ENCODE measurements at places on chromosomes 2 and 18.
A peak's percentile ranks its signal among the peaks of the same experiment; 100 is the strongest.

DNA sequence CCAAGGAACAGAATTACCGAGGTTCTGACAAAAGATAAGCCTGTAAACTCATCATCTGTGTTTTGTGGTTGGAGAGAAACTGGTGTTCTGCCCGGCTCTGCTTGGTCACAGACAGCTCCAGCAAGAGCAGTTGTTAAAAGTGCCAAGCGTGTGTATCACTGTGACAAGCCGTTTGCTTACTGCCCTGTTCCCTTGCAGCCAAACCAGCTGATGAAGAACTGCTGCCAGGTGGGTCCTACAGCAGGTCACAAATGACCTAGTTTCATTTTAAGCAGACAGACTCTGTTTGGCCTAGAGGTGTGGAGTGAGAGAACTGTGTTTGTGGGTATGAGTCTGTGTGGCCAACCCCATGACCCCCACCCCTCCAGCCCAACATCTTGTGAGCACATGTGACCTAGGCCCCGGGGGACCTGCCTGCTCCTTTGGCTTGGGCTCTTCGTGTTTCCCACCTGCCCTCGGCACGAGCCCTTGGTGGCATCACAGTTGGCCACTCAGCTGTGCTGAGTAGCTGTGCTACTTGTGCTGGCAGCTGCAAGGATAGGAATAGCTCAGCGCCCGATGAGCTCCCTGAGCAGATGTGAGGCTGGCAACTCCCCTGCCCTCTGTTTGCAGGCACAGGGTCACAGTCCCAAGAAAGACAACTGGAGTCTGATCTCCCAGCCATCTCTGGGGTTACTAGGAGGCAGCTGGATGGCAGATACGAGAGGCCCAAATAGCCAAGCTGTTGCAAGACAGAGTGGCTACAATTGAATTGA lies 9.7 kb downstream of the OXER1 start:
- DNase-seq: no peak

- DNase-seq: no peak
Measured at GRCh38 chr18:66419400-66419799, 184.5 kb downstream of the CDH19 start.

- DNase-seq: no peak
Measured at GRCh38 chr2:239378918-239379640, 21.7 kb downstream of the HDAC4 start.

- DNase-seq: no peak
Measured at GRCh38 chr18:75785206-75785605, 357.7 kb upstream of the SMIM21 start.

DNA sequence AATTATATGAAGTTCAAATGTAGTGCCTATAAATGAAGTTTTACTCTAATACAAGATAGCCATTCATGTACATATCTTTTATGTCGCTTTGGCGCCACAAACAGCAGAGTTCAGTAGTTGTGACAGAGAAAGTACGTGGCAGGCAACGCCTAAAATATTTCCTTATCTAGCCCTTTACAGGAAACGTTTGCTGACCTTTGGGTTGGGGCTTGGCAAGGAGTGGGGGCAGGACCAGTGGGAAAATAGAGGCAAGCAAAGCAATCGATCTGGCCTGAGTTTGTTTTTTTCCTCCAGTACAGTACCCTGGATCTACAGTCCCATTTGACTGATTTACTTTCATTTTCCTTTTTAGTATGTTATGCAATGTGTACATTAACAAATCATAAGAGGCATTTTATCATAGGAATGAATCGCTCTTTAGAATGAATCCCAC lies 13.1 kb downstream of the CCDC68 start:
- peak; percentile 13 for DNase-seq

- no peak for DNase-seq
Measured at GRCh38 chr2:72985891-72986683, 68.8 kb downstream of the EMX1 start.

- DNase-seq: no peak
Measured at GRCh38 chr2:174033163-174033550, 68.0 kb upstream of the SP3 start.

DNA sequence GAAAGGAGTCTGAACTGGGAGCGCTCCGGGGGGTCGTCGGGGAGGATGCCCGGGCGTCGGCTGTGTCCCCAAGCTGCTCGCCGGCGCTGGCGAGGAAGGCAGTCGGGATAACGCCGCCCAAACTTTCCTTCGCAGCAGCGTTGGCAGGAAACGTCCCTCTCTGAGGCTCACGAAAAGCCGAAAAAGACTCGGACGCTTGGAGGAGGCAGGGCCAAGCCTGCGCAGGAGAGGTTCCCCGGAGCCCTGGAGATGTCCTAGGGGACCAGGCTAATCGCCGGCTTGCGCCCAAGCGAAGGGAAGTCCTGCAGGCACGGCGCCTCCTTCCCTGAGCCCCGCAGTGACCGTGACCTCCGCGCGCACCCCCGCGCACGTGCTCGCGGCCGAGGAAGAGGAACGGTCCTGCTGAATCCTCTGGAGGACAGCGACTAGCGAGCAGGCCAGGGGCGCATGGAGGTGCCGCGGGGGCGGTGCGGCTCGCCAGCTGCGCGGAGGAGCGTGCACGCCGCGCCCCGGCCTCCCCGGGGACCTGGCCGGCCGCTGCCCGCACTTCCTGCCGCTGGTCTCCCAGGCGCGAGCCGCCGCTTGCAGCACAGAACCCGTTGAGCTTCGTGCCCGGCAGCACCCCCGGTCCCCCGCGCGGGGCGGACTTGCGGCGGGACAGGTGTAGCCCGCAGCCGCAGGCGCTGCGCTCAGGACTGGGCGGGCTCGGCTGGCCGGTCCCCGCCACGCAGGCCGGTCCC lies at the start of gene SH3RF3:
Gene SH3RF3 (plus strand): TSS at position 590 of the 740 bp plus-strand sequence.
- no peak for DNase-seq

DNA sequence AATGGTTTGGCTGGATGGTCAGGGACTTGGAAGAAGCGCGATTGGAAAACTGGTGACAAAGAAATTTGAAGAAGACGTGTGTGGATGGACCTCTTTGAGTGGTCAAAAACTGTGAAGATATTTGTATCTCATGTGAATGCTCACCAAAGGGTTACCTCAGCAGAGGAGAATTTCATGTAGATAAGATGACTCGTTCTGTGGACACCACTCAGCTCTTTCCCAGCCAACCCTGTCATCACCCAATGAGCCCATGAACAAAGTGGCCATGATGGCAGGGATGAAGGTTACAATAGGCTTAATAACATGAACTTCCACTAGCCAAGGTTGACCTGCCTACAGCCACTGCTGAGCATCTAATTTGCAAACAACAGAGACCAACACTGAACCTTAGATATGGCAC lies 248.3 kb downstream of the KCNE4 start:
- no peak for DNase-seq

- no peak for DNase-seq
Measured at GRCh38 chr2:231883468-231883881, 42.7 kb downstream of the NPPC start.

DNA sequence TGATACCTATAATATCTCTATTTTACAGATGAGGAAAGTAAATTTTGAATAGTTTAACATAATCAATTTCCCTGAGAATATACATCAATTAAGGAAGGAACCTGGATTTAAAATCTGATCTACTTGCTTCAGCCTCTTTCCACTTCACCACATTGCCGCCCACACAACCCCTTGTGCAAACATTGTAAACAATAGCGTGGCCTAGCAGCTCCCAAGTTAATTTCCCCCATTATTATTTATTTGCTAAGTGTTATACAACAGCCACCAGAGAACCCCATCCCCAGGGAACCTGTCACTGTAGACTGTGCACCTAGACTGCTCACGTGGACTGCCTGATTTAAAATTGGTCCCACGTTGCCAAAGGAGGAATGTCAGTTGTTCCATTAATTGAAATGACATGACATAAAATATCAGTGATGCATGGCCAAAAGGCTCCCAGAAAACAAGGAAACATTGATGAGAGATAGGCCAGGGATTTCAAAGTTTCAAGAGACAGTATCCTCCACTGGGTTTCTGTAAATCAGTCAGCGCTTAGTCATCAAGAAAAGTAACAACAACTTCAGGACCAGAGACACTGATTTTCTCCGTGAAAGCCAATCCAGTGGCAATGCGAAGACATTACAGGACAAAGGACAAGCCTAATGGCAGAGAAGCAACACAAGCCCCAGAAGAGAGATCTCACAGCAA lies 41.3 kb downstream of the SCG2 start:
- DNase-seq: no peak

GRCh38 chr2:149040451-149040850 lies 2.0 kb downstream of the LYPD6B start:
- peak; percentile 44 for DNase-seq

DNA sequence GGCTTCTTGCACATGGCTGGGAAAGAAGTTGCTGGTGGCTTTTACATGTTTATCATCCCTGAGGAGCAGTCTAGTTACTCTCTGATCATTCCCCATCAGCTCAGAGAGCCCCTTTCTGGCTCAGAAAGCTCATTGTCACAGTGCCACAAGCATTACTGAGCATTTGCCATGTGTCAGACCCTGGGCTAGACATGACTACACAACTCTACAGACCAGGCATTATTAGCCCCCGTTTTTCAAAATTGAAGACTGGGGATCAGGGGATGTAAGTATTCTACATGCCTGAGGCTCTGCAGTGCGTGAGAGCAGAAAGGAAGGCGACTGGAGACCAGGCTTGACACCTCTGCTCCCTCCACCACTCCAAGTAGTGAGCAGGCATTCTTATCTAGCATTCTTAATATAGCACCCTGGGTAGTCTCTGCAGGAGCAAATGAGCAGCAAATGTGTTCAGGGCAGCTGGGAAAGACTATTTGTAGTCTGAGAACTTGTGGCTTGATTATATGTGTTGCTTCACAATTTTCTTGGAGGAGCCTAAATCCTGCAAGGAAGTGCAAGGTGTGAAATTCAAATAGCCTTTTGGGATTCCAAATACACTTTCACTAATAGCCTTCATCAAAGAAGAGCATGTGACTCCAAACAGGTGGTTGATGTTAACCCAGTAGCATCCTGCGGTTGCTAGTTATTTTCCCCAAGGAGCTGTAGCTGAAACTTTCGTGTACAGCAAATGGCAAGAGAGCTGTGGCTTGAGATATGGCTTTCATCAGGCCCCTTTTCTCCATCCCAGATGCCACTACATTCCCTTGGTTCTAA lies 143.2 kb downstream of the DDX1 start:
- no peak for DNase-seq

- DNase-seq: no peak
Measured at GRCh38 chr2:218026676-218027425, 24.1 kb upstream of the TNS1 start.

GRCh38 chr2:60439219-60439974 lies 114.1 kb downstream of the BCL11A start:
- DNase-seq: no peak

DNA sequence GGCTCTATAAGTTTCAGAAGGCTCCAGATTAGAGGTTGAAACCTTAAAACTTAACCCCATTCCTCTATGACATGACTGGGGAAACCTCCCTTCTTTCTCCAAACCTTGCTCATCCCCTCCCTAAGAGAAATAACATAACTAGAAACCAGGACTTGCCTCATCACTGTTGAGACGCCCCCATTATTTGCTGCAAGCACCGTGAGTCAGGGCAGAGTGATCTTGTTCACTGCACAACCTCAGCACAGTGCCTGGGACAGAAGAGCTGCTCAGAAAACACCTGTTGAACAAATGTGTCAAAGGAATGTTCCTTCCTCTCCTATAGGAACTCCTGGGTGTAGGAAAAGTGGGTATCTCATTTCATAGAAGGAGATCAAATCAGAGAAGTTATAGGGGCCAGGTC lies 132.7 kb upstream of the CTAGE1 start:
- DNase-seq: no peak

DNA sequence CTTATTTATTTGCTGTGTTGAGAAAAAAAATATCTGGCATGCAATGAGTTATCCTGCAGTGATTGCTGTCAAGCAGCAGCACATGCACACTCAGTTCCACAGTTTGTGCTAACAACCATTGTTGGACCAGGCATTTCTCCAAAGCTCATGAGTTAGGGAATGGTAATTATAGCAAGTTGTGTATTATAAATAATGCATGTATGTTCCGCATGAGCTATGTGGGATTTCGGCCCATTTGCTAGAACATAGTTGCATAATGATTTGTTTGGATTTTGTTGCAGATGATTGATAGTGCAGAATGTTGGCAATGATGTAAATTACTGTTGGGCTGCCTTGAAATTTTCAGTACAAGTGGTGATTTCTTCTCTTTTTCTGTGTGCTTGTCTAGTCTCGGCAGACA lies 10.7 kb downstream of the KCNJ3 start:
- DNase-seq: no peak

- DNase-seq: no peak
Measured at GRCh38 chr2:11343368-11343649, 1.1 kb downstream of the ROCK2 start.

- DNase-seq: no peak
Measured at GRCh38 chr2:205539603-205540002, 142.7 kb upstream of the NRP2 start.

- DNase-seq: no peak
Measured at GRCh38 chr2:26164641-26165211, 8.2 kb upstream of the GAREM2 start.

- DNase-seq: no peak
Measured at GRCh38 chr18:78784861-78785260, 194.8 kb upstream of the SALL3 start.

DNA sequence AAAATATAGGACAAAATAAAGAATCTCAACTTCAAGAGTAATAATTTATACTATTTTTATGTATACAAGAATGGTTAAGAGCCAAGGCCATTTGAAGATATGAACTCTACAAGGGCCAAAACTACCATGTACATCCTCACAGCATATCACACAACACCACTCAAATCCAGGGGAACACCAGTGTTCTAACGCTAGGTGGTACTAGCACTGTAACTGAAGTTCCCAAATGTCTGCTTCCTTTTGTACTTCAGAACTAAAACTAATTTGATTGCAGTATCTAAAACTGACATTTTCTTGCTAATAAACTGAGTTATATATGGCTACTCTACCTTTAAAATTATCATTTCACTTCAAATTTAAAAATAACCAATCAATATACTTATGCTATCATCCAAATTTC lies 47.0 kb downstream of the REV1 start:
- no peak for DNase-seq

- DNase-seq: no peak
Measured at GRCh38 chr2:121524685-121525425, 5.8 kb upstream of the RNU4ATAC start.

GRCh38 chr18:54777118-54777791 lies 51.0 kb upstream of the RAB27B start:
- no peak for DNase-seq

DNA sequence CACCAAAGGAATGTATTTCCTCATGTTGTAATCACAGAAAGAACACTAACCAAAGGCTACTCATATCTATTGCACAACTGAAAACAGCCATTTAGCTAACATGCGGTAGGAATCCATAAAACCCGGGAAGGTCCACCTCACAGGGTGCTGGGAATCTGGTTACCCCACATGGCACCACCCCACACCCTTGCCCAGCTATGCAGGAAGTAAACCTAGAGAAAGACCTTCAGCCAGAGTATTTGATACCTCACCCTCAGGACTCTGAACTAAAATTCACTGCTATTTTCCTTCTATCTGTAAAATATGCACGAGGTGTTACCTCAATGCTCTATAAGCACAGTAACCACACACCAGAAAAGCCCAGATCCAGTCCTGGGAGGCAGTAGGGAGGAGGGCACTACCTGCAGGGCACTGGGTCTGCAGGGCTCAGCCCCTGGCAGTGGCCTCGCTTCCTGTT lies 45.8 kb downstream of the PTPN2 start:
- no peak for DNase-seq

- peak; percentile 57 for DNase-seq
Measured at GRCh38 chr2:231227310-231228162, 29.1 kb downstream of the ARMC9 start.

- DNase-seq: no peak
Measured at GRCh38 chr2:157934684-157935377, 58.7 kb upstream of the ACVR1 start.

GRCh38 chr2:68206793-68207192 lies 45.5 kb downstream of the PPP3R1 start:
- no peak for DNase-seq

- no peak for DNase-seq
Measured at GRCh38 chr2:218879776-218880101, 913 bp upstream of the WNT10A start.
